Spinal cord (tissue), 10 donors: ENCODE measurements at places on chromosomes 1 and 21. TPM values are rescaled to one million over a fixed set of nuclear protein-coding genes. Genes with fewer than 3 reads are reported as not detected.

- DNase-seq: no peak
Observed at GRCh38 chr1:35115459-35116383, 36.5 kb downstream of the ZMYM1 start.

GRCh38 chr21:32330784-32331311 is 32.2 kb downstream of the MRAP start:
- peak; percentile 6 for DNase-seq

Gene NGF
- total RNA-seq: 10.4 TPM

Gene SYNC
- total RNA-seq: 10.6 TPM

Gene CHAF1B
- total RNA-seq: 3.6 TPM

Gene MTARC1
- 19.4 TPM for total RNA-seq
